ENCODE measurements at places on chromosomes 13 and 19.

DNA sequence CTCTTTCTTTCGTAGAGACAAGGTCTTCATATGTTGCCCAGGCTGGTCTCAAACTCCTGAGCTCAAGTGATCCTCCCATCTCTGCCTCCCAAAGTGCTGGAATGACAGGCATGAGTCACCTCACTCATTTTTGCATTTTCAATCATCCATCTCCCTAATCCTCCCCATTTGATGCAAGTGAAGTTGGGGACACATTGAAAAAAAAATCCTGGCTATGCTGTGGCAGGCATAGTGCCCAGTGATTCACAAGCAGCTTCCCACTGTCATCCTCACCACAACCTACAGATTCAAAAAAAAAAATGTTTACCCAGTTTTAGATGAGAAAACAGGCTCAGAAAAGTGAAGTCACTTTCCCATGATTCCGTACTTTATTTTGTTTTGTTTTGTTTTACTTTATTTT lies 44.7 kb upstream of the USP29 start:
- DNase-seq = no peak

DNA sequence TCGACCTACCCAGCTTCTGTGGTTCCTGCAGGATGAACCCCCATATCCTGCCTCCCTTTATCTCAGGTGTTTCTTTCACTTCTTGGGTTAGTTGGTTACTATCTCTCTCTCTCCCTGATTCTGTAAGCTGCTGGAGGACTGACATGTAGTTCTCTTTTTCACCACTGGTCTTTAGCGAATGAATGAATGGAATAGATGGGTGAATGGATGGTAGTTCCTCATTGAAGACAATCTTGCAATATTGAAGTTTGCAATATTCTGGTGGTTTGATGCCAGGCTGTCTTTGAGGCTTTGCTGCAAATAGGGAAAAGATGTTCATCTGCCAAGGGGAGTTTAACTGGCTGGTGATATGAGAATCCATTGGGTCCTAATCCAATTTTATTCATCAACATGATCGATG lies 120.2 kb downstream of the UBL3 start:
- no peak for DNase-seq

- no peak for DNase-seq
These were observed 62.5 kb upstream of the PDX1 start for GRCh38 chr13:27857282-27857681.

DNA sequence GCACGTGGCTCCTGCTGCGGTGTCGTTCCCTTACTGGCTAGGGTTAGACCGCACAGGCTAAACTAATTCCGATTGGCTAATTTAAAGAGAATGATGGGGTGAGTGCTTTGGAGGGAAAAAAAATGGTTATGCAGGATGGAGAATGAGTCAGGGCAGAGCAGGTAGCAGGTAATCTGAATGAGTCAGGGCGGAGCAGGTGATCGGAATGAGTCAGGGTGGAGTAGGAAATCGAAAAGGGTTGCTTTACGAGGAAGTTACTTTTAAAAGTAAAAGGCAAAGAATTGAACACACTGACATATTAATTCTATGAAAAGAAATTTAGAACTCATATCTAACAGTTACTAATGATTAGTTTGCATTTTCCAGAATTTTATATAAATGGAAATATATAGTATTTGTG lies 335.5 kb downstream of the FOXO1 start:
- no peak for DNase-seq

DNA sequence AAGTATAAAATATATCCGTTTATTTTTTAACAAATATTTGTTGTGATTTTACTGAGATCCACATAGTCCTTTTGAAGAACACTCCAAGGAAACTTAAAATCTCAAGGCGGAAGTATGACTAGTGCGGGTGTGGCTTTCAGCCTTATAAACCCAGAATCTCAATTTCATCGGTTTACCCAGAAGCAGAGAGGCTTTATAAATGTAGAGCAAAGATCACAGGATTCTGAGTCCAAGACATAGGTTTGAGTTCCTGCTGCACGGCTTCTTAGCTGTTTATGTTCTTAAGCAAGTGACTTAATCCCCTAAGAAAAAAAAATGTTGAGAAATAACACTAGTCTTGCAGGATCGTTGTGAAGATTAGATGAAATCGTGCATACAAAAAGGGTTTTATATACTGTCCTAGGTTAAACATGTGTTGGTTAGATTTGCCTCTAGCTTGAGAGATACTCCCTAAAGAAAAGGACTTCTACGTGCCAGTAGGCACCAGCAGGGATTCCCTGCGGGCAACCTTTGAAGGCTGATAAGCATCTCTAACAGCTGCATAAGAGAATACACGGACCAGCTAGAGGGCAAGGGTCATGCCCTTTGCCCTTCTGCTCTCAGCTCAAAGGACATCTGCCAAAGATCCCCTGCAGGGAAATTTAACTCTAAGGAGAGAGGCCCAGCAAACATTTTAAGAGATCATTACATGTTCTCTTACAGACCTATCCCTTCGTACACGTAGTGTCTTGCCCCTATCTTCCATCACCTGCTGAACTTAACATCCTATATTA lies 130.4 kb upstream of the MIR17HG start:
- no peak for DNase-seq

DNA sequence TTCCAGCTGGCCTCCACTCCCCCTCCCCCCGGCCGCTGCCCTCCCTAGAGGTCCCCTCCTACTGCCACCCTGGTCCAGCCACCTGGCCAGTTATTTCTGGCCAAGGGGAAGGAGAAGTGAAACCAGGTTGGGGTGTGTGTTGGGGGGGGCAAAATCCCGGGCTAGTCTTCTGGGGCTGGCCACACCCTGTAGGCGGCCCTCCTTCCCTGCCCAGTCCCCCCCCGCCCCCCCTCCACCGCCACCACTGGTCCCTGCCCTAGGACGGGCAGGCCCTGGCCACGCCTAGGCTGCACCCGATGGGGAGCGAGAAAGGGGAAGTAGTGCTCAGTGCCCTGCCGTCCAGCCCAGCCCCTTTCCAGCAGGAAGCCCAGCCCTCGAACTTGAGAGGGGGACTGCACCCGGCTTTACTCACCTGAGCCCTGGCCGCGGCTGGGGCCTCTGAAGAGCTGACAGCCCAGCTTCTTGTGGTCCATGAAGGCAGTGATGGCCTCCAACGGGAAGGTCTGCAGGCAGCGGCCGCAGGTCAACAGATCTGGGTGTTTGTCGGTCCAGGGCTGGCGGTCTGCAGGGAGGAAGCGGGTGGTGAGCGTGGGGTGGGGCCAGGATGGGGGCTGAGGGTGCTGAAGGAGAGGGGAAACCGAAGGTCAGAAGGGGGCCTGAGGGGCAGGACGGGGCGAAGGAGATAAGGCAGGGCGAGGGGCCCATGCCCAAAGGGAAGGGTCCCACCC lies 813 bp downstream of the ZNF296 start:
- DNase-seq = peak; percentile 80

DNA sequence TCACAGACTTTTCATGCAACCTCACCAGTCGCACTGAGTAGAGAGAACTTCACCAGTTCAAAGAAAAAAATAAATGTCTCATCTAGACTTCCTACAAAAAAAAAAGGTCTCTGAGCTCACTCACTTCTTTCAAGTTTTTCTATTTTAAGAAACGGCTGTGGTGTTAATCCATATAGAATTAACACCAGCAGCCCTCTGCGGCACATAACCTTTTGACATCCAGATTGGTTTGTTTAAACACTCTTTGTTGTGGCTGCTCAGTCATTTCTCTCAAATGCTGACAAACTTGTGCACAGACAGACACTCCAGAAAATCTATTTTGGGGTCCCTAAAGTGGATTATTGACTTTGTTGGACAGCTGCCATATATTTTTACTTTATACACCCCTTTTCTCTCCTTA lies 874.9 kb downstream of the EFNB2 start:
- no peak for DNase-seq

DNA sequence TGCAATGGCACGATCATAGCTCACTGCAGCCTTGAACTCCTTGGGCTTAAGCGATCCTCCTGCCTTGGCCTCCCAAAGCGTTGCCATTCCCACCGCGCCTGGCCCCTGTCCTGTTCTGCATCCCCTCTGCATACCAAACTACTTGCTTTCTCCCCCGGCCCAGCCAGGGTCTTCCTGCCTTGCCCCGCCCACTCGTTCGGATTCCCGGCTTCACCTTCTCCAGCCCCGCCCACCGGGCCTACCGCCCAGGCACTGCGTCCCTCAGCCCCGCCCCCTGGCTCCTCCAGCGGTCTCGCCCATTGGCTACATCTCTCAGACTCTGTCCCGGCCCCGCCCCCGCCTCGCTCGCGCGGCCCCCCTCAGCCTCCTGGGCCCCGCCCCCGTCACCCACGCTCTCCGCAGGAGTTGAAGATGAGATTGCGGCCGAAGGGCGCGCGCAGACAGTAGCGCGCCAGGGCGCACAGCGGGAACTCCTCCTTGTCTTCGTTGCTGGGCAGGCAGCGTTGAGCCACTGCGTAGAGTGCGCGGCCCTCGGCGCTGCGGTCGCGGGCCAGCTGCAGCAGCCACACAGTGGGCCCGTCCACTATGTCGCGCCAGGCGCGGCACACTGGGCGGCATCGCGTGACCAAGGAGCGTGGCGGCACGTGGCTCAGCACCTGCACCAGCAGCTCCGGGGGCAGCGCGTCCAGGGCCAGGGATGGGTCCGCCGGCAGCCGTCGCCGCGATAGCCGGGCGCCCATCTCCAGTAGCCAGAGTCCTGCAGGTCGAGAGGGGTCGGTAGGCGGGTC lies 19.0 kb downstream of the MRPS12 start:
- no peak for DNase-seq

DNA sequence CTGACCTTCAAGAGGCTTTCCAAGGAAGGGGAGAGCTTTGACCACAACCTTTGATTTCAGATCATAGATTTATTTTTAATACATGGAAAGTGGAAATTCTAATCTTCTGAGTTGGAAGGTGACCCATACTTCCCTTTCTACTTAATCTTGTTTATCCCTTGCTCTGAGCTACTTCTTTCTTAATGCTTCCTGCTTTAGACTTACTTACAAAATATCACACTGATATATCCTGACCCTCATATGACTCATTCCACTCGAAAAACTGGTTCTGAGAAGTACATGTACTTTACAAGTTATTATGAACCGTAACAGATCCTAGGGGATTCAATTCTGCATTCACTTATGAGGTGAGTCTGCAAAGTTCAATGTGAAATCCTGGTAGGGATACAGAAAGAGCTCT lies 76.2 kb upstream of the IRS2 start:
- DNase-seq = no peak

DNA sequence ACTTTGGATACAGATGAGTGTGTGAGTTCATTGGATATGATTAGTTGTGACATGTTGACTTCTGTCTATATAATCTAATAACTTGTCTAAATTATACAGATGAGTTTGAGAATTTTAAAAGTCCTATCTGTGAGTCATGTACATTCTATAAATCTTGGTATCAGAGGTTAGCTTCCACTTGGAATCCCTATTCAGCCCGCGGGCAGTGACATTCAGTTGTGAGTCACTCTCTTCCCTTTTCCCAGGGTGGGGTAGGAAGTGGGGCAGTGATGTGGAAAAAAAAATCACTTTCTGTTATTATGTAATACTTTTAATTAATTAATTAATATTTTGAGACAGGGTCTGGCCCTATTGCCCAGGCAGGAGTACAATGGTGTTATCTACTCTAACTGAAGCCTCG lies 33.0 kb upstream of the ZNF808 start:
- no peak for DNase-seq

DNA sequence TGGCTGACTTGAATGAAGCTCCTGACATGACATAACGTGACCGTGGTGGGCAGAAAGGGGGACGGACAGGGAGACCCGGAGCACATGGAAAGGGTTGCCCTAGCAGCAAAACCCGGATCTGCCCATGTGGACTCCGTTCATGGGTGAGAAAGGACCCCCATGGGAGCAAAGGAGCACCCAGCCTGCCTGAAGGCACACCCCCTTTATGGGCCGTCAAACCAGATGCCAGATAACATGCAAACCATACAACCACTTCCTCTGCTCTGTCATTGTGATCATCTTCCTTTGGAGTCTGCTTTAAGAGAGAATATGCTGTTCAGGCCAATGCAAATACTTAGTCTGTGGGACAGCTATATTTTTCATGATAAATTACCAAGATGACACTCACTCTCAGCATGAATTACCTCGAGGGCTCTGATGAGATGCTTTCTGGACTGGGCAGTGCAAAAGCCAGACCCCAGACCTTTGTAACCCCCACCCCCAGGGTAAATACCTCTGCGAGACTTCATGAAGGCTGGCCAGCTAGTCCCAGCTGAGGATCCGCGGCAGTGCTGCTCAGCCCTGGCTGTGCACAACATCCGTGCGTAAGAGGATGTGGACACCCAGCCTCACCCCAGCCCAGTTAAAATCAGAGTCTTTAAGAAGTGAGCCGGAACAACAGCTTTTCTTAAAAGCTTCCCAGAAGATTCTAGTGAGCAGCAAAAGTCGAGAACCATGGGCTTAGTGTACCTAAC lies 126.6 kb downstream of the USP12 start:
- DNase-seq = peak; percentile 3

DNA sequence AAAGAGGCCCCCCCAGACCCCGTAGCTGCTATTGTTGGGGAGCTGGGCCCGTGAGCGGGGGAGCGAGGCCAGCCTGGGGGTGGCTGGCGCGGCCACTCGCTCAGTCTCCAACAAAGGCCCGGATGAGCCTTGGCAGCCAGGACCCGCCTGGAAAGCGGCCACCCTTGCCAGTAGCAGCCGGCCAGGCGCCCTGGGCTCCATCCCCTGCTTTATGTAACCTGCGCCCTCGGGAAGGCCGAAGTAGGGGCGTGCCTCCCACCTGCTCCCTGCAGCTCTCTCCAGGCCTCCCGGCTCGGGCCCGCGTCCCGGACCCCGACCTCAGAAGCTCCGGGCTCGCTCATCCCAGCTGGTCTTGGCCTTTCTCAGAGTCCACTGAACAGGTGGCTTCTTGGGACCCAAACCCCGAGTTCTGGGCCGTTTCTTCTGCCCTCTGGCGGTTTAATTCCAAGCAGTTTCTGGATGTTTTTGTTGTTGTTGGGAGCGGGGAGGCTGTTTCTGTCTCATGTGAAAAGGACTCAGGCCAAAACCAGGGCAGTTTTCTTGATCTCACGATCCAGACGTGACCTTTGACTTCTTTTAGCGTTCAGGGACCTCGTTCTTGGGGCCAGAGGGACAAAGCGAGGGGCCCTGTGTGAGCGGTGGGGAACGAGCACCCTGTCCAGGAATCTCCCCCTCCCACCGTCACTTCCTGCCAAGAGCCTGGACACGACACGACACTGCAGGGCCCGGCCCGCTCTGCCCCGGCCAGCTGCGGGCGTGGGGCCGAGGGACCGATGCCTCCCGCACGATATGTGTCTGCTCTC lies 1.2 kb downstream of the CDC34 start:
- peak; percentile 58 for DNase-seq

DNA sequence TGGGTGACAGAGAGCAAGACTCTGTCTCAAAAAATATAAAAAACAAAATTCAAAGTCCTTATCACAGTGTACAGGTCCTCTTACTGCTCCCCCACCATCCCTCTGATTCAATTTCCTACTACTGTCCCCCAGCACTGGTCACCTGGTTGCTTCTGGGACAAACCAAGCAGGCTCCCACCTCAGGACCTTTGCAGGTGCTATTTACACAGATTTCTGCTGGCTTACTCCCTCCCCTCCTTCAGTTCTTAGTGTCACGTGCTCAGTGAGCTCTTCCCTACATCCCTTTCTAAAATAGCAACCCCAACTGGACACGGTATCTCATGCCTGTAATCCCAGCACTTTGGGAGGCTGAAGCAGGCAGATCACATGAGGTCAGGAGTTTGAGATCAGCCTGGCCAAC lies 6.0 kb downstream of the IRF2BP1 start:
- DNase-seq = no peak

- no peak for DNase-seq
These were observed 11.8 kb downstream of the PDE4A start for GRCh38 chr19:10431943-10432735.

- no peak for DNase-seq
These were observed 146.0 kb upstream of the KLF12 start for GRCh38 chr13:74280093-74280794.

GRCh38 chr13:106987427-106987785 lies 419.5 kb upstream of the ARGLU1 start:
- no peak for DNase-seq

- no peak for DNase-seq
These were observed 27.5 kb downstream of the HSPH1 start for GRCh38 chr13:31134039-31134711.

Data from Kasumi-1 (cell line).